LNCaP clone FGC (cell line): ENCODE measurements at places on chromosomes 12 and 14.

DNA sequence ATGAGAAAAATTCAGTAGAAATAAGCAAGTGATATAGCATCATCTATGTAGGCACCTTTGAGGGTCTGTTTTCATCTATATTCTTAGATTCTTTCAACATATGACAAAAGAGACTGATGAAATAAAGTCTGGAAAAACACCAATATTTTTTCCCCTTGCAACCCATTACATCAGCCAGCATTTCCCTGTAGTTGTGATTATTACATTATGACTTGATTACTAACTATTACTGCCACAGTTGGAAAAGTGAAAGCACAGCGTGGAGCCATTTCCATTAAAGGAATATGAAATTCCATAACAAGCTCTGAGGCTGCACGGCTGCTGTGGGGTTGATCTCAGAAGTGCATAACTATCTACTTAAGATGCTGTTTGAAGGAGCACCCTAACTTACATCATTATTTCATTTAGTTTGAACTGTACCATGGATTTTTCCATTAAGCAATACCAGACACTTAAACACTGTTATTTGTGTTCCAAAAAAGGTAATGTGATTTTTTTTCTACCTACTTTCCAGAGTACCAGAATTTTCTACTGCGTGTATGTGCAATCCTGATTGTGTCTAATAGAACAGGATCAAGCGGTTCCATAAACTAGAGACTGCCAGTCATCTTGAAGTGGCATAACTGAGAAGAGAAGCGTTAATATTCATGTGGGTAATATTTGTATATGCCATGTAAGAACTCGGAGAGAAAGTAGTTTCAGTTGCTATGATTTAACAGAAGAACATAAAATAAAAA, 405.5 kb downstream of the MDGA2 start:
- DNase-seq, result no peak

GRCh38 chr14:71320734-71321573, 413.7 kb downstream of the PCNX1 start:
- DNase-seq, result no peak

GRCh38 chr14:68842298-68842697, 49.4 kb upstream of the ZFP36L1 start:
- no peak for DNase-seq

DNA sequence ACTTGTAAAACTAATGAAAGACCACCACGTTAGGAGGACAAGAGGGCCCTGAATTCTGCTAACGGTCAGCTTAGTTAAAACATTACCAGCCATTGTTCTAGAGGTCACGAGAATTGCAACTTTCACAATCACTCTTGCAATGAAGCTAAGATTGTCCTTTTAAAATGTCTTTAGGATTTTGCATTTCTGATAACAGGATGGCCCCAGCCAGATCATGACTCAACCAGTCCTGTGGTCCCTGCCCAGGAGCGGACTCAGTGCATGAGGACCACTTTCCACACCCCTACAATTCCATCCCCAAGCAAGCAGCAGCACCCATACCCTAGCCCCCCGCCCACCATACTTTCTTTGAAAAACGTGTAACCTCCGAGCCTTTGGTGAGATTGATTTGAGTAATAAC, 28.7 kb downstream of the HSP90AA1 start:
- no peak for DNase-seq

- DNase-seq, result no peak
Measured at GRCh38 chr12:88960213-88960878, 380.1 kb upstream of the KITLG start.

DNA sequence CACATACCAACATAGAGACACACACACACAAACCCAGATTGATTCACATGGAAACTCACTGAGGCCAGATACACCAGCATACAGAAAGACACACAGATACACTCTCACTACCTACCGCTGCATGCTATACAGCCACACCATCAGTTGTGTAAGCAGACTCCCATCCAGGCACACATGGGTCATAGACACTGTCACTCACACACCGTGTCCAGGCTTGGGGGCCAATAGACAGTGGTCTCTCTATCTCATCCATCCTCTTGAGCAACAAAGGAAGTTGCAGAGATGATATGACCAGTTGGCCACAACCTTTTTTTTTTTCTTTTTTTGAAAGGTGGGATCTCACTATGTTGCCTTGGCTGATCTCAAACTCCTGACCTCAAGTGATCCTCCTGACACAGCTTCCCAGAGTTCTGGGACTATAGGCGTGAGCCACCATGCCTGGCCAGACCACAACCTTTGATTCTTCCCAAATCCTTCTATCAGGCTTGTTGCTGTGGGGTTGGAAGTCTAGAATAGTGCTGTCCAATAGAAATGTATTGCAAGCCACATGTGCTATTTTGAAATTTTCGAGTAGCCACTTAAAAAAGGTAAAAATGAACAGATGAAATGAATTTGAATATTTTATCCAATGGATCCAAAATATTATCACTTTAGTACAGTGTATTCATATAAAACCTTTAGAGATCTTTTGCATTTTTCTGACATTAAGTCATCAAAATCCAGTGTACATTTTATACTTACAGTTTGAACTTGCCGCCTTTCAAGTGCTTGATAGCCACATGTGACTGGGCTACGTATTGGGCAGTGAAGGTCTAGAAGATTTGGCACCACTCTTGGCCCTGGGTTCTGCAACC, 7.4 kb downstream of the LRP1-AS start:
- no peak for DNase-seq
